Stimulated activated CD4-positive, alpha-beta T cell treated with anti-CD3 and anti-CD28 coated beads, Interleukin-12 subunit alpha, Interleukin-12 subunit beta, amount 100 ng/mL, for 24 hours (primary cell): ENCODE measurements at places on chromosomes 3 and 15.

DNA sequence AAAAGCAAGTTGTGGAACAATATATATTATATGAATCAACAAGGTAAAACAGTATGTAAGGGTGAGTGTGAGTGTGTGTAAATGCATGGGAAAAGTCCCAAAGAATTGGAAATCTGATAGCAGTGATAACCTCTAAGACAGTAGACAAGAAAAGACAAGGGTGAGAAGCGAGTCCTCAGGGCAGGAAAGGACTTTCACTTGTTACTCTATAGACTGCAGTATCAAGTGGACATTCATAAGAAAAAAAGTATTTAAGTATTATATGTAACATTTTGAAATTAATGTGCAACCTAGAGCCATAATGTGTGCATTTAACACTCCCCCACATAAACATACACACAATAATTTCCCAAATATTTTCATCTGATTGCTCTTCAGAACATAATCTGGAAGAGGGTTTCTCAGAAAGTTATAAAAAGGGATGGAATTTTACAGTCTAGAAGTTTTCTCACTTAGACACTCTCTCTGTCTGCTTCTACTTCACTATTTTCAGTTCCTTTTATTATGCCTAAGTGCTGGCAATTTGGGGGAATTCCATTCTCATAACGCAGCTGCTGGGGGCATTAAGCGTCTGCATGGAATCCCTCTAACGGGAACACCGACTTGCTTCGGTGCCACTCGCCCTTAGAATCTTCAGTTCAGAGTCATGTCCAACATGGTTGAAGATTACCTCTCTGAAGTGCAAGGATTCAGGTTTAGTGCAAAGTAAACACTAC, 50.0 kb upstream of the CDIN1 start:
- no peak for DNase-seq

- no peak for DNase-seq
These were observed 32.9 kb downstream of the TIMP4 start for GRCh38 chr3:12125772-12126171.

DNA sequence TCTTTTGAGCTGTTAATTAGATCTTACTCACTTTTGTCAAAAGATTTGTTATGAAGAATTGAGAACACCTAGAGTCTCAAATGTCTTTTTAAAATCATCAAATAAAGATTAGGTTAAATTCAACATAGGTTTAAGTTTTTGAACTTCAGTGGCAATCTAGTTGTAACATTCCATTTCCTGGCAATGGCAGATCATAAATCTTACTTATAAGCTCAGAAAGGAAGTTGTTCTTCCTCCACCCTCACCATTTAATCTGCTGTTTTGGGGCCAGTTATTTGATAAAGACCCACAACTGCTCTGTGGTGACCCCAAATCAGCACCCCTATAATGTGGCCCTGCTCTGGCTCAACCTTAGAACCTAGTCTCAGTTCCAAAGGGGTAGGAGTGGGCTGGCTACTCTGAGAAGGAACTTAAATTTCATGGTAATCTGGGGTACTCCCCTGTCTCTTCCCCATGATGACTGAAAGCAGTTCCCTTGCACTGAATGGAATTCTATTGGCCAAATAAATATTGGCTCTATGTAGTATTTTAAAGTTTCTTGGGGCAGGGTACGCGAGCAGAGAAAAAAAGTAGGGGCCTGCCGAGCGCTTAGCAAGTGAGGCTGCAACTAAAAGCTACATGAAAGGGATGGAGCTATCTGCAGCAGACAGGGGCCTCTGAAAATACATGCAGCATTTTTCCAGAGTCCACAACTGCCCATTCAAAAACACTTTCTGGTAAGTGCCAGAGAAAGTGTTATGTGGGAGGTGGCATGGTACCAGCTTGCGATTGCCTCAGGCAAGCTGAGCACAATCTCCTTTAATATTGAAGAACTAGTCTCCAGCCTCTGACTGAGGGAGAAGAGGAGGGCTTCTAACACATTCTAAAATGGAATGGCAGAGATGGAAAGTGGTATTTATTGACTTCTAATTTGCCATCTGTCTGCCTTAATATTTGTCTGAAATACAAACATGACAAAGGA, 103.6 kb upstream of the RASGRP1 start:
- DNase-seq = no peak

DNA sequence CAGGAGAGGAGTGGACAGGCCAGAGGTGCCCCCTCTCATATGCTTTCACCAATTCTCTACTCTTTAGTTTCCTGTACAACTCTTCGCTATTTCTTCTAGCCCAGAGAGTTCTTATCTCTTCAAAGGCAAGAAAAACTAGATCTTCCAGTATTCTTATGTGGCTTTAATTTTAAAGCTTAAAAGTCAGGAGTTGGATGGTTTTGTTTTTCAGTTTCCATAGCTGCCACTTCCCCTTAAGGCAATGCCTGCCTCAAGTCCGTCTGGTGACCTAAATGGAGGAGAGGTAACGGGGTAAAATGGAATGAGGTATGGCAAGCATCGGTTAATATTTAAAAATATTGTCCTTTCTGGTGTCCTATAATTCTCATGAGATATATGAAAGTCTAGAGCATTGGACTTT, 11.4 kb upstream of the VGLL3 start:
- no peak for DNase-seq

DNA sequence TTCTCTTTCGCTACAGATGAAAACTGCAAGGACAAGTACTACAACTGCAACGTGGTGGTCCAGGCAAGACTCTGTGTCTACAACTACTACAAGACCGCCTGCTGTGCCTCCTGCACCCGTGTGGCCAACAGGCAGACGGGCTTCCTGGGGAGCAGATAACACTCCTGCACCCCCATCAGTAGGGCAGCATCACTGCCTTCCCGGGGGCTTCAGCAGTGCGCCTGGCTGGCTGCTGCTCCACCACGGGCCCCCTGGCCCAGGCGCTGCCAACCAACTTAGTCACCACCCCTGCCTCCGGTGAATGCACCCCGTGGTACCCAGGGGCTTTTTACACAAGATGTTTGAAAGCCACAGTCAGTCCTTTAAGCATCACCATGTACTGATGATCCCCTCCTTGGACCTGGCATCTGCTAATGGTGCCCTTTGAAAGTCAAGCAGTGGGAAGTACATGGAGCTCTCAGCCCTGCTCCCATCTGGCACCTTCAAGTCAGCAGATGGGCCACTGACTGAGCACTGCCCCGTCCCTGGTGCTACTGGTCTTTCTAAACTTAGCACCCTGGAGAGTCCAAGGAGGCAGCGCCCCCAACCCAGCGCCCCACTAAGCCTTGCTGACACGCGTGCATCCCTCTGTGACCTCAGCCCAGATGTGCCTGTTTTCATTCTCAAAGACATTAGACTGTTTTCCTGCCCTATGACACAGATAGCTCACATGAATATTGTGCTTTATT, 33.0 kb upstream of the NR2E3 start:
- no peak for DNase-seq

DNA sequence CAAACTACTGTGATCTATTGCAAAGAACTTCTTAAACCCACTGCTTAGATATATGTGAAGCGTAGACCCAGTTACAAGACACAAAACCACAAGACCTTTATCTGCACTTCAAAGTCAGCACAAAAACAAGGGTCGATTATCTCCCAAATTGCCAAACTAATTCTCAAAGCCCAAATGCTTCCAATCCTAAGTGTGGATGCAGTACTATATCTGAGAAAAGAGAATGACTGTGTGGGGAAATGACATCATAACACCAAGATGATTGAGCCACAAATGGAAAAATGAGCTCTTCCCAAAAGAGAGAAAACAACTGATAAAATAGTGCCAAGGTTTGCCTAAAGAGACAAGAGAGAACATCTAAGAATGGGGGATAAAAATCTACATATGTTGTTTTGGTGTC, 86.2 kb downstream of the MEIS2 start:
- DNase-seq = no peak

DNA sequence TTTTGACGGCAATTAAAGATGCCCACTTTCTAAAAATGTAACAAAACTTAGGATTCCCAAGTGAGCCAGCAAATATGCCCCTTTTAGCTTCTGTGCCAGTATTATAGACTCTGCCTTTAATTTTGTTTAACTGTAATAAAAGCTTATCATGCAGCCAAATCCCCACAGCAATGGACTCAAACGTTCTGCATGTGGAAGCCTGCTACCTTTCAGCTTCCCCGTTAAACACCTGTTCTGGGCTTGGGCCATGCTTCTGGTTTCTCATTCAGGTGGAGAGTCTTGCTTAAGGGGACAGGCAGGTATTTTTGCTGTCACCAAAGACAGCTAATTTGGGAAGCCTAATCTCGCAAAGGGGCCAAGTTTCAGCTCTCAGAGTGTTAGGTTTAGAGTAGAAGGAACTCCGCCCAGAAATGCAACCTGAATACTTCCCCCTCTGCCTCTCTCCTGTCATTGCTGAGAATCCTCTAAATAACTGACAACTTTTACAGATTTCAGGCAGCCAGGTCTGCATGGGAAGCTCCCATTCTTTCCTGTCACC, 399.4 kb upstream of the ATP11B start:
- no peak for DNase-seq

- no peak for DNase-seq
These were observed 318.9 kb upstream of the IL12A start for GRCh38 chr3:159669766-159670165.

- DNase-seq = no peak
These were observed 23.2 kb downstream of the CYP8B1 start for GRCh38 chr3:42852441-42852840.

GRCh38 chr3:177740254-177740653, 543.0 kb upstream of the TBL1XR1 start:
- DNase-seq = no peak

DNA sequence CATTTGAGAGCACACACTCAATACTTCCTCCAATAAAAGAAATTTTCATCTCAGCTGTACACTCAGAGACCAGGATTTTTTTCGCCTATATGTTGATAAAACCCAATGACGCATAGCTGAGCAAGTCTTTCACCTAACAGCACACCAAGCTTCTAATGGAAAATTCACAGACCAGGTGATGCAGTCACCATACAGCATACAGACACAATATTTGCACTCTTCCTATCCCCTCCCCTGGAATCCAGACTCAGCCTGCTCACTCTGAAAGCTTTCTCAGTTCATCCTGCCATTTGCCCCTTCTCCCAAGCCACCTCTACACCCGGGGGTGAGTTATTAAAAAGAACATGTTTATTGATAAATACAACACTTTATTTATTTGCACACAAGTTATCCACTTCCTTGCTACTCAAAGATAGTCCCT, 1.7 kb downstream of the TBC1D5 start:
- DNase-seq = no peak

DNA sequence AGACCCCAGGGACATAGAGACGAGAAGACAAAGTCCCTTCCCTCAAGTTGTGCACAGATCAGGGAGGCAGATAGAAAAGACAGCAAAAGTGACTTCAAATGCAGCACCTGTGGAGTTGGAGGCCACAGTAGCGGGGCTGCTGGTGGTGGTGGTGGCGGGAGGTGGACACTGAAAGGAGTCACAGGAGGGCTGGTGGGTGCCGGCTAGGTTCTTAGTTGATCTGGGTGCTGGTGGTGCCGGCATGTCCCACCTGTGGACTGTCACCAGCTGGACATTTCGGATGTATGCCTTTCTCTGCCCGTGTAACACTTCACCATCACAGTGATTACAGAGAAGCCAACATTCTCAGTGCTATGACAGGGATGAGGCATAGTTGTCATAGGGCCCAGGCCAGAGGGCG, 49.2 kb upstream of the MTMR10 start:
- DNase-seq = no peak
